ENCODE measurements at places on chromosomes 2 and 18.

- no peak for DNase-seq
Observed at GRCh38 chr18:78496079-78496478, 483.5 kb upstream of the SALL3 start.

- no peak for DNase-seq
Observed at GRCh38 chr2:168601741-168602140, 145.7 kb downstream of the CERS6 start.

DNA sequence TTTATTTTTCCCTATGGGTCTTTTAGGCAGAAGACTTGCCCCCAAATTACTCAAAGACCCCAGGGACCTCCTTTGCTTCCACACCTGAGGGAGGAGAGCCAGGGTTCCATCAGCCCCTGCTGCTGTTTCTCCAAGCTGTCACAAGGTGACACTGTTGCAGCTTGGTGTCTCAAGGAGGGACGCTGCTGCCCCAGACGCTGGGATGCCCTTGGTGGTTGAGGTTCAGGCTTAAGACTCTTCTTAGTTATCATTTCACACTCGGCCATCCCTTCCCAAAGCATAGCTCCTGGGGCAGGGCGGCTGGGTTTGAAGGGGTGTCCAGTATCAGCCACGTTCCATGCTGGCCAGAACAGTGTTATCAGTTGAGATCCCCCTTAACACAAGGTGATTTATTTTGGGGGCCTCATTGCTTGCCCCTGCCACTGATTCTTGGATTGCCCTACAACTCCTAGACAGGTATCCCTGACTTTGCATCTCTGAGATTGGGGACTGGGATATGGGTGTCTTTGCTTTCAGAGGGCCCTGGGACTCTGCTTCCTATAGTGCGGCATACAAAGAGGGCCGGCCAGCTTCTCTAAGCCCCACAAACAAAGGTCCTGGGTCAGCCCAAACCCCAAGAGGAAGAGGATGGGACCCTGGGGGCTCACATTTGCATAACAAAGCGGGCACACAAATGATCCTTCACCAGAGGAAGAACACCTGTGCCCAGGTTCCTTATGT is 22.7 kb downstream of the GPR55 start:
- peak; percentile 43 for DNase-seq

GRCh38 chr2:42163444-42164045 is 5.6 kb upstream of the EML4 start:
- DNase-seq = no peak

- no peak for DNase-seq
Observed at GRCh38 chr2:82344670-82345069, 2040.1 kb upstream of the LRRTM1 start.

All from central memory CD4-positive, alpha-beta T cell (primary cell).